ENCODE measurements at places on chromosomes 16 and 17. TPM values are rescaled to one million over a fixed set of nuclear protein-coding genes. Genes with fewer than 3 reads are reported as not detected.

DNA sequence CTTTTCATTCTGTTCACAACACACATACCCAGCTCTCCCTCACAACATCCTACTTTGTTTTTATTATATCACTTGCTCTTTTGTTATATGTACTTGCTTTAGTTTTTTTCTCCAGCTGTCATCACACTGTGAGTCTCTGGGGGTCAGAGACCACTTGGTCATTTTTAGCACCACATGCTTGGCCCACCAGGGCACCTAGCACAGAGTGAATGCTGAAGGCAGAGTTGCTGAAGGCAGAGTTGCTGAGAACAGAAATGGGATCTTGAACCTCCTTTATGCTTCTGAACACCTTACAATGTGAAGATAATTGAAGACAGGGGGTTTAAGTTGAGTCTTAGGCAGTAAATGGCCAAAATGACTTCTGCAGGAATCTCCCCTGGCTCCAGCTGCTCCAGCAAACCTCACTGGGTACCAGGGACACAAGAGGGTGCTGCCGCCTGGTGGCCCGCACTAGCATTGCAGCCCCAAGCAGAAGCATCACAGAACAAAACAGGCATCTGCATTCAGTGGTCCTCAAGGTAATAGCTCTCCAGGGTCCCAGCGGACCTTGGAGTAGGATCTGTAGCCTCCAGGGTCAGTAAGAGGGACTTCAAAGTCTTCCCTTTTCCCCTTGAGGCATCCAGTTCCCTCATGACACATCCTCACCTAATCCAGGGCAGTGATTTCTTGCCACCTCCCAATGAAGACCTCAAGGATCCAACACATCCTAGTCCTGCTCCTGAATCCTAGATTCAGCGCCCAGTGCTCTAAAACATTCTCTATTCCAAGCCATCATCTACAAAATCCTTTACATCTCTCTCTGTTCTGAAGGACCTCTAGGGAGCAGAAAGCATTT, 1972.6 kb downstream of the TP53TG3F start:
- DNase-seq, result no peak

- no peak for DNase-seq
These were observed 26.0 kb downstream of the FA2H start for GRCh38 chr16:74748616-74749026.

DNA sequence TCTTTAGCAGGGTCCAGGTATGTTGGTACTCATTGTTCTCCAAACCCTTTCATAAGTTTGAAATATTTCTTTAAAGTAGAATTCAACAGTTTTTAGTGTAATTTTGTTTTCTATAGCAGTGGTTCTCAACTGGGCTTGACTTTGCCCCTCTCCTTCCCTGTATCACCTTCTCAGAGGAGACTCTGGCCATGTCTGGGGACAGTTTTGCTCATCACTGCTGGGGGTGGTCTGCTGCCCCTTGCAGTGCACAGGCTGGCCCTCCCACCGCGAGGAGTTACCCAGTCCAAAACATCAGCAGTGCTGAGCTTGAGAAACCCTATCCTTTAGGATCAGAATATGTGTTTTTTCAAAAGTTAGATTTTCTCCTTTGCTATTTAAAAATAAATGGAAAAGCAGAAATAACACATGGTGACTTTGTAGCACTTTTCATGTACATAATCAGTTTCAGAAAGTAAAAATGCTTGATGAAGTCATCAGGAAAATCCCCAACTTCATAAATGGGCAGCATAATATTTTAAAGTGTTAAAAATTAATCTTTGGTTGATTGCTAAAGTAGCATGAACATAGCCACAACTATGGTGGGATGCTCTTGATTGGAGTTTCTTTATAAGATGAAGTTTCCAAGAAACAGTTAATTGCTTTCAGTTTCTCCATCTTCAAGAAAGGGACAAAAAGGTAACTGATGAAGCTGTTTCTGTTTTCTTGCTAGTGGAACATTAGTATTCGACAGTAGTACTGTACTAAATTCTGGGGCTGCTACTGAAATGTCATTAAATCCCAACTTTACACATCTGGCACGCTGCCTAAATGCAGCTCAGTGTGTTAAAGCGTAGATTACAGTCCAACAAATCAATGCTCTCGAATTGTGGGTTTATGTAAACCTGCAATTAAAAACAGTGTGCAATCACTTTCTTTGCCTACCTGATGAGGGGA, 70.3 kb downstream of the NETO2 start:
- DNase-seq, result no peak

- DNase-seq, result no peak
These were observed 87.5 kb downstream of the AMFR start for GRCh38 chr16:56337858-56338325.

DNA sequence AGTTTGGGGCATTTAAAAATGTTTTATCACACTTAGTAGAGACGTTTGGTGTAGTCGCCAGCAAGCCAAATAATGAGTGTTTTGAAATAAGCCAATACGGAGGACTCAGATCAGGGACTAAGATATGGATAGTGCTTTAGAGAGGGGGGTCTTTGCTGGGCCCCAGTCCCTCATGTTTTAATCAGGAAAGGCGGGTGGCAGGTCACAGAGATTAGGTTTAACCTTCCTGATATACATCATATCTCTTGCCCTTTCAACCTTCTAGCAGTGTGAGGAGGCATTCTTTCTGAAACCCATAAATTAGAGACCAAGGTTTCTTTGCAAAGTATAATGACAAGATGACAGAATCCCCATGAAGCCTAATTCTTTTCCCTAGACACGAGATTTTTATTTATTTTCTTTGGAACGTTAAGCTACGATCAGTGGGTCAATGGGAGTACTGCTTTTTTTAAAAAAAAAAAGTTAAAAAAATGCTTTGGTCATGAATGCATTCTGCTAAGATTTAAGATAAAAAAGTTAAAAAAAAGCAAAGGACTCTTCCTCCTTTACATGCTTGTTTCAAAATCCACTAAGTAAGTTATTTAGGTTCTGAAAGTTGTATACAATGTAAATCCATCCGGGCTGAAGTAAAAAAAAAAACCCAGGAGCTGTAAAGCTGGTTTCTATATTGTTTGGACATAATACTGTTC, 572.1 kb upstream of the SALL1 start:
- no peak for DNase-seq

The CNGB1 gene
- 0.19 TPM for total RNA-seq

The NPIPB5 gene
- total RNA-seq, result 31.3 TPM

The ZP2 gene
- total RNA-seq, result 0.05 TPM

The TP53TG3B gene
- not detected for total RNA-seq

The WDR45B gene
- 33.0 TPM for total RNA-seq

Measured in thymus (tissue), 14 donors.